ENCODE measurements at places on chromosomes 1 and 21.

DNA sequence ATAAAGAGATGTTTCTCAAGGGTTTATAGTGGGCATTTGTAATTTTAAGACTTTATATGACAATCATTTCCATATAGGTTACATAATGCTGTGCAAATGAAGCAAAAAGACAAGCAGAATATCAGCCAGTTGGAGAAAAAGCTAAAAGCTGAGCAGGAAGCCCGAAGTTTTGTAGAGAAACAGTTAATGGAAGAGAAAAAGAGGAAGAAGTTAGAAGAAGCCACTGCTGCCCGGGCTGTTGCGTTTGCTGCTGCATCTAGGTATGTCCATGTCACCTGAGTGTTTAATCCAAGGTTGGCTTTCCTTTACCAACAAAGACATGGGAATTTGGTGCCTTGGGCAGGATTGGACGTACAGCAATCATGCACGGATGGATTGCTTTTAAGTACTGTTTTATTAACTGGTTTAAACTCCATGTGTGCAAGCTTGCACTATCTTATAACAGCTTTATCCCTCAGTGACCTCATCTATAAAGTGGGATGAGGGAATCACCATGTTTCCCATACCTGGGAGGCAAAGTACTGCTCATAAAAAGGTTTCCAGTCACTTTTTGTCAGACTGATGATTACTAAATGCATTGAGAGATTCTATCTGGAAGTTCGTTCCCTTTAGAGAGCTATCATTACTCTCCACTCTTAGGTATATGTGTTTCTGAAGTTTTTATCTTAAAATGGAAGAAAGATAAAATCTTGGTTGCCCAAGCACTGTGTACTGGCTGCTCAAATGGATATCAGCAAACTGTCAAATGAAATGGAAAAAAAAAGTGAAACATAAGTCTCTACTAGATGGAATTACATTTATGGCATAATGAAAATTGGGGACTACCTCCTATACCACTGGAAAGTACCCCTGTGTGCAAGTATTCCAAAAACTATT, 55.1 kb downstream of the MACO1 start:
- no peak for DNase-seq

DNA sequence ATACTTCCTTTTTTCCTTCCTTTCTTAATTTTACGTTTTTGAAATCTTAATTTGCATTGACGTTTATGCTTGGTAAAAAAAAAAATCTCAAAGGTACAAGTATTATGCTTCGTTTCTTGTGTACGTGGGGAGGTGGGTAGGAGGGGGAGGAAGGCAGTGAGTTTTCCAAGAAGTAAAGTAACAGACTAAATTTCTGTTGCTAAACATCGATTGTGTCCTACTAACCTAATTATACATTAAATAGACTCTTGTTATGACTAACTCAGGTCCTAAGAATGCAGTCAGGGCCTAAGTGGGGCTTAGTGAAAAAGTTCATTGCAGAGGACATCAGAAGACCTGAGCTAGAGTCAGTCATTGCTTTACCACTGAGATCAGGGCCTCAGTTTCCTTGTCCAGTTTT, 17.5 kb downstream of the NEK7 start:
- DNase-seq = no peak

- no peak for DNase-seq
Measured at GRCh38 chr1:4673494-4673893, 19.1 kb downstream of the AJAP1 start.

DNA sequence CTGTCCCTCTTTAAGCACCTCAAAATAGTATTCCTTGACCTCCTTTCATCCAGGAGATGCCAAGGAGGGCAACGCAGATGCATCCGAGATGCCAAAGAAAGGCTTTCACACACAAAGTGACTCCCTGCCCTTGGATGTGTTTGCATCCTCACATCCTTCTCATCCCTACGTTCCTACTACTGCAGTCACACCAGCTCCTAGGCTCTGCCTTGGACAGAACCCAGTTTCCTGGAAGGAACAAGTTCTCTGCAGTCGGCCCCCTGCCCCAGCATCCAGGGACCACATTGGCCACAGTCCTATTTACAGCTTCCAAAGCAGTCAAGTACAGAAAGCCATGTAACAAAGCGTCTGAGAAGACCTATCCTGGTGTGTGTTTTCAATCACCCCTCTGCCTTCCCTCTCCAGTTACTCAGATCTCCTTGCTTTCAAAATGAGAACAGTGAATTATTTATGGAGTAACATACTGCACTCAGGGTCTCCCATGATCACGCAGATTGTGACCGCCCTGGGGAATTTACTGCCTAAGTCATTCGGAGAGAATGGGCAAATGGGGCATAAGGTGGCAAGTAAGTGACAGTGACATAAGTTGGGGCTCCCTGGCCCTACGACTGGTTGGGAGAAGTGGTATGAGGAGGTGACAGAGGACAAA, 21.8 kb upstream of the SRP9 start:
- DNase-seq = peak; percentile 58

DNA sequence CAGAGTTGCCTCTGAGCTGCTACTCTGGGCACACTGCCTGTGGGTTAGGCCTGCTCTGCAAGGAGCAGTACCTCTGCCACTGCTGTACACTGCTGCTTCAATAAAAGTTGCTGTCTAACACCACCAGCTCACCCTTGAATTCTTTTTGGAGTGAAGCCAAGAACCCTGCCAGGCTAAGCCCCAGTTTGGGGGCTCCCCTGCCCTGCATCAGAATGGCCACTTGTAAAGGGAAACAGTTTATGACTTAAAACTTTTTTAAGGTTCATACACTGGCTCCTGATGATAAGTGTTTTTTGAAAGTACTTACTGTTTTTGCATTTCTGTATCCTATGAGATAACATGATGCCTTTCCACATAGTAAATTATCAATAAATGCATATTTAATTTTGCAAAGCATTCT, 310.0 kb downstream of the LMO4 start:
- no peak for DNase-seq

- no peak for DNase-seq
Measured at GRCh38 chr1:99551812-99552614, 93.9 kb upstream of the PALMD start.

DNA sequence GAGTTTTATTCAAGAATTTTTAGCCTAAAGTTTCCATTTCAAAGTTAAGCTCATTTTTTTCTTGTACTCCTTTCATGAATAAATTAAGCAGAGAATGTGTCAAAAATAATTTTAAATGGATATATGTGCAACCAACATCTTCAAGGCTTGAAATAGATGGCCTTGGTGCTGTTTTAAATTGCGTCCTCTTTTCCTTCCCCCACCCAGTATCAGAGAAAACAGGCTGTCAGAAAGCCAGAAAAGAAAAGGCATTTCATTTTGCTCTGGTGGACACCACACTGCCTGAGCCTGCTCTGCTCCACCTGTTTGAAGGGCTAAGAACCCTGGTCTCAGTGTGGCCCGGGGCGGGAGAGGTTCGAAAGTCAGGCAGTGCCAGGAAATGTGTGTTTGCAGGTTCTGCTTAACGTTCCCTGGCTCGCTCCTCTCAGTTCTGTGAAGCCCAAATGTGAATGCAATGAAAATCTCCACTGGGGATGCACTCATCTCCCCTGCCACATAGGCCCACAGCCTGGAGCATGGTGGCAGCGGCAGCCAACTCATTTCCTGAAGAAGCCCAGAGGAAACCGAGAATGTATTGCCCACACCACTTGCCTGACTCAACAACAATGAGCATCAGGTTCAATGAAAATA, 134.4 kb downstream of the SDCCAG8 start:
- DNase-seq = no peak

GRCh38 chr21:40635391-40635790, 211.6 kb downstream of the DSCAM start:
- no peak for DNase-seq

- peak; percentile 57 for DNase-seq
Measured at GRCh38 chr1:58773406-58773840, 10.4 kb downstream of the JUN start.

GRCh38 chr21:28872218-28872617, 120.5 kb downstream of the LTN1 start:
- no peak for DNase-seq

DNA sequence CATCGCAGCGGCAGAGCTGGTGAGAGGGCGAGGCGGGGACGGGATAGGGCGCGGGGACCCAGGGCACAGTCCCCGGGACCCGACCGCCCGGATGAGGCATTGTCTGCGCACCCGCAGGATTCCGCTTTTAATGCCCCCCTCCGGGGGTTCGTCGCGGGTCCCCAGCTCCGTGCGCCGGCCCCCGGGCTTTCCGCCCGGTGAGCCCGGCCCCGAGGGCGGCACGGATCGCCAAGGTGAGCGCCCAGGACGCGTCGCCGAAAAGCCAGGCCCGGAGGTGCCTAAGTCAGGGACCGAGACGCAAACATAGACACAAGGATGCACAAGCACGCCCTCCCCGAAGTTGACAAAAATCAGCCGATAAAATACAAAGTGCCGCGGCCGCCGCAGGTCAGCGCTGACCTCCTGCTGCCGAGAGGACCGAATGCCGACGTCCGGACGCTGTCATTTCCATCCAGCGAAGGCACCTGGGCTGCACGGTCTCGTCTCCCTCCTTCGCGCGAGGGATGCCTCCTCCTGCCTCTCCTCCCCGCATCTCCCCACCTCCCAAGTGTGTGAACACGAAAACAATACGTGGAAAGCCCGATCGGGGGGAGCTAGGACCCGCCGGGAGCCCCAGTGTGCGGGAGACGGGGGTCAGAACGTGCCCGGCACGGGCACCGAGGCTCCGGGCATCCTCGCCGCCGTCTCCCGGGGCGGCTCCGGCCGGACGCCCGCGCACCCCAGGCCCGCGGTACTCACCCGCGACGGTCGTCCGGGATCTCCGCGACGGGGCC, 101.1 kb upstream of the SOD1 start:
- DNase-seq = no peak

GRCh38 chr1:228984646-228985631, 249.7 kb downstream of the RHOU start:
- DNase-seq = no peak

GRCh38 chr1:89089962-89090361, 25.0 kb upstream of the GBP1 start:
- DNase-seq = no peak

GRCh38 chr1:9500756-9501754, 38.2 kb upstream of the SLC25A33 start:
- DNase-seq = no peak

DNA sequence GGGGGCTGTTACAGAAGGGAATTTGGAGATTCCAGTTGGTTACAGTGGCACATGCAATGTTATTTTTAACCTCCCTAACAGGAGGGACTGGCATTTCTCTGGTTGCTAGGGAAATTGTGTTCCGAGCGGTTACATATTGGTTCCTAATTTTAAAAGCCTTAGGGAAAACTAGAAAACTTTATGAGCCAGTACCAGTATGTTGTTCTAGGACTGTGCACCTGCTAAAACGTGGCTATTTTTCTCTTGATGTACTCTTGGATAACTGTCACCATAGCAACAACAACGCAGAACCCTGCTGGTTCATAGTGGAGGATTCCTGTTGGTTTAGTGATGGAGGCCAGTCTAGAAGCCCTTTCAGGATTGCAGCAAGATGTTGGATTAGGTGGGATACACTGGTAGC, 68.9 kb upstream of the PGBD5 start:
- DNase-seq = no peak

DNA sequence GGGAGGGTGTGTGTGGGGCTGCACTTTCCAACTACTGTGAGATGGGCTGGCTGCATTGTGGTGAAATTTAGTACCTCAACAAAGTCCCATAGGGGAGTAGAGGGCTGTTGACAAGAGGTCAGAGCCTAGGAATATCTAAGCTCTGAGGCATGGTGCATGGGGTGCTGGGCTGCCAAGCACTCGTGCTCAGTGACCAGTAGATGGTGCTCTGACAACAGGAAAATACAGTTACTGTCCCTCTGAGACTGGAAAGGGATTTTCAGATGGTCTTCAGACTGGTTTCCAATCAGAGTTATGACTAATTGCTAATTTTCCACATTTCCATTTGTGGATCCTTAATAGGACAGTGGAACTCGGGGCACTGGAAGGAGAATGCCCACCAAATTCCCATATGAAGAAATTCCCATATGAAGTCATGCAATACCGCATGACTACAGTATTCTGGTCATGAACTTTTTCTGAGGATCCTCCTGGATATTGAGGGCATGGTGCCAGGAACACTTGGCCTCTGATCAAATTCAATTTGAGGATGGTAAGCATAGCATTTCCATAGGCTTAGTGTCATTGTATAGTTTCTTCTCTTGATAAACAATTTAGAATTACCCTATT, 4.1 kb upstream of the CACNA1E start:
- DNase-seq = peak; percentile 56

DNA sequence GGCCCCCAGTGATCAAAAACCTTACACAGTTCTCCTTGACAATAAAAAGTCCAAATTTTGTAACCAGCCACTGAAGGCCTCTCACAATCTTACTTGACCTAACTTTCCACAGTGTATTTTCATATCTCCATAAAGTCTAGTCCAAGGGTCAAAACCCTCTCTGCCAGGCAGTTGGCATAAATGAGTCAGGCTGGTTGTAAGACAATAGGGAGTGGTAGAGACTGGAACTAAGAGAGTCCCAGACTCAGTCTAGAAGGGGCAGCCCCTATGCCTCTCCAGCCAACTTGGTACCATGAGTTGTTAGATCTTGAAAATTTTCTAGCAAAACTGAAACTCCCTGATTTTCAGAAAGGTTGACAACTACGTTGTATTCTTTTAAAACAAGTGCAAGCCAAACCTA, 21.0 kb downstream of the KIF21B start:
- no peak for DNase-seq

- no peak for DNase-seq
Measured at GRCh38 chr1:173666646-173667045, 3.0 kb downstream of the ANKRD45 start.

DNA sequence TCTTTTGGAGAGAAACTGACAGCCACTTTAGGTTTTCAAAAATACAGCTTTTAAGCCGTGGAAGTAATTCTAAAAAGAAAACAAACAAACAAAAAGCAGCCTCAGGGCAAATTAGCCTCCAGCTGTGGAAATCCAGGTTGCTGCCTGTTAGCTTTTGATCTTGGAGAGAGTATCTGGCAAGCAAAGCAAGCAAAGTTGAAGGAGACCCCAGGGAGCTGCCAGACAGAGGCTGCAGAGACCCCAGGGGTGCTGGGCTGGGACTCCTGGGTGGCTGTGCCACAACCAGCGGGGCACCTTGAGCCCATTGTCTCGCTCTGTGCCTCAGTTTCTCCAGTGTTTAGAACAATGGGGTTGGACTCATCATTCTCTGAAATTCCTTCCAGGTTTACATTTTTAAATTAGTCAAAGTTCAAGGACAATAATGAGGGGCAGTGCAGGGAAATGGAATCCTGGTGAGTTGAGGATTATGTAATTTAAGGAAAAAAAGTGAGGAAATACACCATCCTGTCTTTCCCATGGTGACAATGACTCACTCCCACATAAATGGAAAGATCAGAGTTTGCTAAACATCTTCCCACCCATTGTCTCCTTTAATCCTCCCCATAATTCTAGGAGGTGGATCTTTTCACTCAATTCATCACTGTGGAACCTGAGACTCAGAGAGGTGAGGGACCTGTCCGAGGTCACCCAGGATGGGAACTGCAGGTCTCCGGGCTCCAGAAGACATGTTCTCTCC, 480.5 kb downstream of the MATN1 start:
- no peak for DNase-seq

DNA sequence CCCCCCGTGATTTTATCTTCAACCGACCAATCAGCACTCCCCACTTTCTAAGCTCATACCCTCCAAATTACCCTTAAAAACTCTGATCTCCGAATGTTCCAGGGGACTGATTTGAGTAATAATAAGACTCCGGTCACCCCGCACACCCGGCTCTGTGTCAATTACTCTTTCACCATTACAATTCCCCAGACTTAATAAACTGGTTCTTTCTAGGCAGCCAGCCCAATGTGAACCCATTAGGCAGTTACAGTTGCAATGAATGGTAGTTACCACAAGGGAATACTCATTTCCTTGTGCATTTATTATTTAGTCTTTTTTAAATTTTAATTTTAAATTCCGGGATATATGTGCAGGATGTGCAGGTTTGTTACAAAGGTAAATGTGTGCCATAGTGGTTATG, 177.9 kb downstream of the HFM1 start:
- DNase-seq = no peak

- no peak for DNase-seq
Measured at GRCh38 chr1:231927431-231927830, 300.8 kb downstream of the DISC1 start.

All from hindlimb muscle (tissue), 1 donor.